Activated CD4-positive, alpha-beta T cell treated with anti-CD3 and anti-CD28 coated beads, Interleukin-10, Interleukin-2, amounts not matched to agents 100 ng/mL and 50 ng/mL, durations not matched to agents 16 hours and 8 hours (primary cell): ENCODE measurements at places on chromosomes 2 and 18.

GRCh38 chr2:241066893-241067341 is 35.2 kb downstream of the MTERF4 start:
- DNase-seq, result no peak

- DNase-seq, result no peak
These were observed 60.0 kb downstream of the LRP2 start for GRCh38 chr2:169302364-169302763.

DNA sequence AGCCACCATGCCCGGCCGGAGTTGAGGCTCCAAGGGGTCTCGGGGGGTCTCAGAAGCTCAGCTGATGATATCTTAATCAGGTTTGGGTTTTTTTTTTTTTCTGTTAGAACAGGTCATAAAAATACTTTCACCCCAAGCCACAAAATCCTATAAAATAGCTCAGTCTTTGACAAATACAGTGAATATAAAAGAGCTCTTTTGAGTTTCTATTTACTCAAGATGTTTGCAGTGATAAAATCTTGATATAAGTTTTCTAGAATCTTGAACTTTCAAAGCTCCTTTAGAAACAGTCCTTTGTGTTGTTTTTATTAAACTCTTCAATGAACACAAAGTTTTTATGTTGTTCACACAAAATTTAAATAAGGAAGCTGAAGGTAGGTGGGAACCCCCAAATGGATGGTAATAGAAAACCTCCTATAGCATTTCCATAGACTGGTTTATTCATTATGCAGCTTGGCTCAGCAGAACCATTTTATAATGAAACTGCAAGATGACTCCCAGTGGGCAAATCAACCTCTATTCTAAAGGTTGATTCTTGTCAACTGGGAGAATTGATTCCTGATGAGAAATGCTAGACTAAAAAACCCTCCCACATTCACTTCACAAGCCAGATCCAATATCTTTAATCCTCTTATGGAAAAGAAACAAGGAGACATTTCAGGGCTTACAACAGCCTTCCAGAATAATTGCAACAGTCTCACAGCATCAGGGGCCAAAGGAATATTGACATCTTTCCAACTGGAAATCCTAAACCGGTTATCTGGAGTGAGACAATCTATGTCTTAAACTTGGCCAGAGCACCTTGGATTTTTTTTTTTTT is 13.6 kb upstream of the NARS1 start:
- DNase-seq, result no peak

GRCh38 chr2:240169486-240170353 is 29.3 kb upstream of the OTOS start:
- DNase-seq, result no peak

- no peak for DNase-seq
These were observed 158.6 kb downstream of the TXNL1 start for GRCh38 chr18:56479841-56480240.
